ENCODE measurements at places on chromosomes 2 and 18.

- no peak for DNase-seq
Observed at GRCh38 chr2:160666154-160667060, 172.8 kb upstream of the RBMS1 start.

- DNase-seq: no peak
Observed at GRCh38 chr2:24899361-24899910, 20.6 kb downstream of the ADCY3 start.

GRCh38 chr2:11757101-11757500 is 10.7 kb downstream of the LPIN1 start:
- DNase-seq: no peak

DNA sequence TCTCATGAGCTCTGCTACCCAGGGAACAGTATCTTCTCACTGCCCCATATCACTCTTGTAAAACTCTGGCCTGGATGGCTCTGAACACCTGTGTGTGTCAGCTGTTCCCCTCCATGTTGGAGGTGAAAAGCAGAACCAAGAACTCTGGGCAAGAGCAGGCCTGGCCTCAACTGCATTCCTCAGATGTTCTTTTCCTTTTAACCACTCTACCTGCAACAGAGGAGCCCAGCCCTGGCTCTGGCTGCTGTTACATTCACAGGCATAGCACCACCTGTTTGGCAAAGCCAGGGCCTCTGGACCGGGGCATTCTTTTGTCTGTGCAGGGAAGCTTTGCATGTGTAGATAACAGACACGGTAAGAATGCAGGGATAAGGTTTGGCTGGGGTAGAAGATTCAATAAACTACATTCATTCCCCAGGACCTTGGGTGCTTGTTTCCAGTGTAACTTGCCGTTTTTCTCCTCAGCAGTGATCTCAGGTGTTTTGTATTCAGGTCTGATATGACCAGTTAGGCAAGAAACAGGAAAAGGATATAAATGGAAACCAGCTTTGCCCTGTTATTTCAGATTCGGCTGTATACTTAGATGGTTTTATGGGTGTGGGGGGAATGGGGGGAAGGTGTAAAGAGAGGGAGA is 95.1 kb downstream of the SPTBN1 start:
- no peak for DNase-seq

GRCh38 chr2:237238249-237238648 is 152.6 kb downstream of the COPS8 start:
- DNase-seq: no peak

- no peak for DNase-seq
Observed at GRCh38 chr2:201886504-201886903, 80.2 kb downstream of the CDK15 start.

- DNase-seq: no peak
Observed at GRCh38 chr2:228083131-228083530, 98.4 kb downstream of the SPHKAP start.

DNA sequence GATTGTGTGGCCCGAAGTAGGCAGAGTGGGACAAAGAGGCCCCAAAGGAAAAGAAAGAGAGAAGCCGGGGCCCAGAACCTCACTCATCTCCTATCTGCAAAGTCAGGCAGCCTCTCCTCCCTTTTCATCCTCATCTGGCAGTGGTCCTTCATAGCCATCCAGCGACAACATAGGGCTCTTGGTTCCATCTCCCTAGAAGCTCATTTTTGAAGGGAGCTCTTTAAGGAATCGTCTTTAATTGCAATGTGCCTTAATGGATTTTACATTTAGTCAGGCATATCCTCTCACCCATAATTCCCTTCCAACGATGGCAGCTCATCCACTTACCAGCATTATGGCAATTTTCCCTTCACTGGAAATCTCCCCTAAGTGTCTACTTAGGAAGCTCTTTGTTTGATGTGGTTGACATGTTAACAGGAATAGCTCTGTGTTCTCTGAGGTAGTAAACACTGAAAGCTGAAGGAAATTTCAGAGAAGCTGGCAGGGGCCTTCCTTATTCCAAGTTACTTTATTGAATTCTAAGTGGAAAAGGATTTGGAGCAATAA is 780.6 kb downstream of the TSN start:
- no peak for DNase-seq

GRCh38 chr2:199668645-199669044 is 182.3 kb downstream of the FTCDNL1 start:
- DNase-seq: no peak

DNA sequence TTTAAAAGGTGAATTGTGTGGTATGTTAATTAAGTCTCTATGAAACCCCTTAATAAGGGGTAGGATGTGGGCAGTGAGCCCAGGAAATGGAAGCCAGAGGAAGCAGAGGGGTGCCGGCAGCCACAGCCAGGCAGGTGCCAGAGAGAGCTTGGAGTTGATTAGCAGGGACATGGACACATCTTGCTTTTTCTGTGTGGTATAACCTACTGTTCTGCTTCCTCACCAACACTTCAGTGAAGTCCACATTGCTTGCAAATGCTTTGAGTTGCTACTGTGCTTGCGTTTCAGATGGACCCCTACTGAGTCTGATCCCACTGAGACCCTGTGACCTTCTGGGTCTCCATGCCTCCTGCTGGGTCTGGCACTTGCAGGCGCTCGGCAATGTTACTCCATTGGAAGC is 30.3 kb upstream of the ARHGEF4 start:
- no peak for DNase-seq

GRCh38 chr2:204849892-204850291 is 304.6 kb downstream of the PARD3B start:
- DNase-seq: no peak

GRCh38 chr2:28438532-28439063 is 45.9 kb downstream of the FOSL2 start:
- no peak for DNase-seq

DNA sequence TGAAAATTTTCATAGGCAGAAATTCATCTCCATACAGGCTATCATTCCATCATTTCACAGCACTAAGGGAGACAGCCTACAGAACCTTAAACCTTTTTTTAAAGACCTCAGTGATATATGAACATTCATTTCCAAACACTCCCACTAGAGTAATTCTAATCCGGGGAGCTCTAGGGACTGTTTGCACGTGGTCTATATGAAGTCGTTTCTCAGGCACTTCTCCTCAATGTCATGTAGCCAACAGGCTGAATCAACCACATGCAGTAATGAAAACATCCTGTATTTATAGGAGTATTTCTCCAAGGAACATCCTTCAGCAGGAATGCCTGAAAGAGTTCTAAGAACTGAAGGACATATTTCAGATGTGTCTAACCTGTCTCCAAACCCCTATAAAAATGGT is 97.3 kb upstream of the CREB1 start:
- no peak for DNase-seq

GRCh38 chr2:241855888-241856422 is 2.7 kb downstream of the PDCD1 start:
- DNase-seq: no peak

DNA sequence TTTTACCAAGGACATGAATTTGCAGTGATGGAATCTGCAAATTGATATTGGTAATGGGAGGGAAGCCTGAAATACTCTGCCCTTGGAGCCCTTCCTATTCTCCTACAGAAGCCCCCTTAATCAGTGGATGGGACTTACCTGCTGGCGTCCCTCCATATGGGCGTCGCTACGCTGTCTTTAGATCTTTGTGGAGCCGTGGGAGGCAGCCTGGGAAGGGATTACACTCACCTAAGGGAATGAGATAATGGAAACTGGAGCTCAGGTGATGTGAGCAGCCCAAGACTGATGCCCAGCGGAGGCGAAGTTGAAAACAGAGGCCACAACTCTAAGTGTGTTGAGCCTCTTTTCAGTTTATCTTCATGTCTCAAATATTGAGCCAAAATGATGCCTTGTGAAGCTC is 306.6 kb downstream of the MYCN start:
- DNase-seq: no peak

DNA sequence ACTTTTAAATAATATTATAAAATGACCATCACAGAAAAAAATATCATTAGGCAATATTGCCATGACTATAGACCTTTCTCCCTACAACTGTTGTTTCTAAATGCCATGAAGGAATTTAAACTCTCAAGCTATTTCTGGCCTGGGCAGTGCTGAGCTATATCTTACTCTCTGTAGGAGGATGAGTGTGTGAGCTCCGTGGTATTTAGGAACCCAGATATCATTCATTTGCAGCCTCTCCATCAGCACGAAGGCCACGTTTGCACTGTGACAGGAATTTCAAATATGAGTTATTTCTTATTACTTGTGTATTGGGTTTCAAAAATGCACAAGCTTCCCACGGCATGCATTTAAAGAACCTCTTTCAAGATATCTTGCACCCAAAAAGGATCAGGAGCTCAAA is 35.0 kb upstream of the SOX11 start:
- DNase-seq: no peak

- no peak for DNase-seq
Observed at GRCh38 chr18:35497027-35497369, 762 bp downstream of the INO80C start.

- DNase-seq: no peak
Observed at GRCh38 chr2:159614534-159615366, 1.6 kb downstream of the BAZ2B start.

DNA sequence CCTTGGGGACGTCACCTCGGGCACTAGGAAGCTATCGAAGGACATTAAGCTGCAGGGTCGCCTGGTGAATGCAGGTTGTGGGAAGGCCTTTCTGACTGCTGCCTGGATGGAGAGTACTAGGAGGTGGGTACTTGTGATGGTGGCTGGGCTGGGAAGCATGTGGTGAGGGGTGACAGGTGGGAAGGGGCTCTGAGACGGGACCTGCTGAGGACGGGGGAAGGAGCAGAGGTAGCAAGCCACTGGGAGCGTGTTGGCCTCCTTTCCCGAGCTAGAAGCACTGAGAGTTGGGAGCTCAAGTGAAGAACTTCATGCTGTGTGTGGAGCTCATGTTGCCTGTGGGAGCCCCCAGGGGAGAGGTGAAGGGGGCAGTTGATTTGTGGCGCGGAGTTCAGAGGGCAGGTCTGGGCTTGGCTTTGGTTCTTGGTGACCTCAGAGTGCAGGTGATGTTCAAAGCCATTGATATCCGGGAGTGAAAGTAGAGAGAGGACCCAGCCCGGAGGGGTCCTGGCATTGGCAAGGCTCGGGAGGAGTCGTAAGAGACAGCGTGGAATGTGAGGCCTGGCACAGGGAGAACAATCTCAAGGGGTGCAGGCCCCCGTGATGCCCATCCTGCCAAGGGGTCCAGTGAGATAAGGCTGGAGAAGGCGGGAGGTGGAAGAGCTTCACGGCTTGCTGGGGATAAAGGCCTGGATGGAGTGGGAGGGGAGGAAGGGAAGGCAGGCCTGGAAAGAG is 13.2 kb downstream of the MROH2A start:
- DNase-seq: no peak

DNA sequence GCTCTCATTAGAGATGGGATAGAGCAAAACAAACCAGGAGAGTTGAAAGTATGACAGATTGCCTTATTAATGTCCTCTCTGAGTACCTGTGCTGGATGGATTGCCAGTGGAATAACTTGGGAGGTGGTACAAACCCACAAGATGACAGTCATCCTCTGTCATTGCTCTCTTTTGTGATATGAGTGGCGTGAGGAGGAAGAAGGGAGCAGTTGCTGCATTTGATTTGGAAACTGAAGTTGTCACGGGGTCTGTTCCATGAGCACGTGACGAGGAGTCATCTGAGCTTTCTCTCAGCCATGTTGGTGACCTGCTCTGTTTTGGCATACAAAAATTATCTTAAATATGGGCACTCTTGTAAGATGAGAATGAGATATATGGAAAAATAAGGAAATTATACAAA is 204.9 kb downstream of the FAM210A start:
- no peak for DNase-seq

GRCh38 chr2:102967451-102967850 is 205.6 kb downstream of the TMEM182 start:
- no peak for DNase-seq

- no peak for DNase-seq
Observed at GRCh38 chr2:30622452-30622851, 175.4 kb downstream of the LCLAT1 start.

All from cerebellar nuclear complex (tissue), 1 donor.